ENCODE measurements at places on chromosomes 11 and 22. TPM values are rescaled to one million over a fixed set of nuclear protein-coding genes. Genes with fewer than 3 reads are reported as not detected.

DNA sequence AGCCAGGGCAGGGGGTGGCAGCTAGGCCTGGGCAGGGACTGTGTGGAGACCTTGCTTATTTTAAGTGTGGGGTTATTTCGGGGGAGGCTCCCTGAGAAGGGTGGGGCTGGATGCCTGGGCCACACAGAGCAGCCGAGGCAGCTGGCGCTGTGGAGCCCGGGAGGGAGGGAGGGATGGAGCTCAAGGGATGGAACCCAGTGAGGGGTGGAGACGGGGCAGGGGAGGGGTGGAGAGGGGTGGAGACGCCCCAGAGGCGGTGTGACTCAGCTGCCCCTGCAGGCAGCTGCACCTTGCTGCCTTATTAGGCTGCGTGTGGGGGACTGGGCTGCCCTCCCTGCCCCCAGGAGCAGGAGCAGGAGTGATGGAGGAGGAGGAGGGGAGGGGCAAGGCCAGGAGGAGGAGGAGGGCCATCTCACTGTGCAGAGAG, 9.8 kb upstream of the TSSC4 start:
- H3K4me3 ChIP-seq: no peak overlapping the region
- no peaks in the 10 kb centered on the region for H3K27me3 ChIP-seq
- H3K27ac ChIP-seq: no peak overlapping the region
- peaks cover 67% of the 10 kb centered on the region for H3K4me1 ChIP-seq
- peaks cover 46% of the 10 kb centered on the region for H3K36me3 ChIP-seq
- no peak for DNase-seq

The CFAP68 gene
- 35.7 TPM for total RNA-seq

DNA sequence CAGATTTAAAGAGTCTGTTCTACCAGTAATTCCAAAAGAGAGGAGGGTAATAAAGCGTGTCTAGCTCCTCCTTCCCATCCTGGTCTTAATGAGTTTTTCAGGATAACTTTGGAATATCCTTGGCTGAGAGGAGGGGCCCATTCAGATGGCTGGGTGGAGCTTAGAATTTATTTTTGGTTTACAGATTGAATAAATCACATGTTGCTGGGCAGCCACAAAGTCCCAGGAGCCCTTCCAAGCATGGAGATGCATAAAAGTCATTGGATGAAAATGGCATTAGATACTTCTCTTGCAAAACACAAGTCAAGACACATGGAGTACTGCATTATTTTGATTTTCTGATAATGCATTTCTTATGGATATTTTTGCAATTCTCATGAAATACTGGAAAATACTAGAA, 139.0 kb downstream of the TRPC6 start:
- H3K27me3 ChIP-seq: no peaks in the 10 kb centered on the region
- H3K4me3 ChIP-seq: no peak overlapping the region
- no peaks in the 10 kb centered on the region for H3K36me3 ChIP-seq
- DNase-seq: no peak
- no peaks in the 10 kb centered on the region for H3K4me1 ChIP-seq

The CBLIF gene
- total RNA-seq: not detected

The BIK gene
- 6.3 TPM for total RNA-seq

The MIF gene
- total RNA-seq: 1,222 TPM
